ENCODE measurements at places on chromosomes 4 and X.

- no peak for DNase-seq
Observed at GRCh38 chrX:103495786-103496185, 23.5 kb downstream of the RAB40A start.

- DNase-seq = no peak
Observed at GRCh38 chrX:54564936-54565335, 34.9 kb downstream of the GNL3L start.

- DNase-seq = no peak
Observed at GRCh38 chrX:20361081-20361889, 94.6 kb upstream of the RPS6KA3 start.

DNA sequence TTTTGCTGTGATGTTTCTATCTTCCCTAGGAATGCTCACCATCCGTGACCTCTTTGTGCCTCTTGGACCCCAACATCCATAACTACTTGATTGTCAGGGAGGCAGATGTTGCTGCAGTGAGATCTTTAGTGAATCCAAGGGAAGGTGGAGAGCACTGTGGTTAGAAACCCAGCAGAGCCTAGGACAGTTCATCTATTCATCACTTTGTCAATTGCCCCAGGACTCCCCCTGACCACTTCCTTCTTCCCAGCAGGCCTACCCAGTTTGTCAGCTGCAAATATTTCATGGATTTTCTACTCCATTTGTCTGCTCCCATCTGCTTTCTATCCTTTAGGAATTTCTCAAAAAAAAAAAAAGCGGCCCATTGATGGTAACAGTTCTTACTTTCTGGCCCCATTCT lies 942.8 kb downstream of the PCDH7 start:
- no peak for DNase-seq

DNA sequence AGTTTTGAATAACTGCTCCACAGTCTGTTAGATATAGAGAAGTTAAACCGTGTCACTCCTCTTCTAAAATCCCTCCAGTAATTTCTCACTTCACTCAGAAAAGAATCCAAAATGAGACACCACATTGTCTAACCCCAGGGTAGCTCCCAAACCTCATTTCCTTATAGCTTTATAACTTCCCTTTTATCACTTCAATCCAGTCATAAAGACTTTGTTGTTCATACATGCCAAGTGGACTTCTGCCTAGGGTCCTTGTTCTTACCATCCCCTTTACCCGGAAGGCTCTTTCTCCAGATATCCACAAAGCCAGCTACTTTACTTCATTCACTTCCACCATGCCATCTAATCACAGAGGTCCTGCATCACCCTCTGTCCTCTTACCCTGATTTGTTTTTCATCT lies 156.2 kb downstream of the GABRB1 start:
- DNase-seq = no peak

GRCh38 chr4:151676301-151676700 lies 84.5 kb downstream of the GATB start:
- DNase-seq = no peak

GRCh38 chr4:28868841-28869240 lies 1851.3 kb upstream of the PCDH7 start:
- DNase-seq = no peak

GRCh38 chr4:15690020-15690809 lies 8.6 kb downstream of the FAM200B start:
- DNase-seq = no peak

DNA sequence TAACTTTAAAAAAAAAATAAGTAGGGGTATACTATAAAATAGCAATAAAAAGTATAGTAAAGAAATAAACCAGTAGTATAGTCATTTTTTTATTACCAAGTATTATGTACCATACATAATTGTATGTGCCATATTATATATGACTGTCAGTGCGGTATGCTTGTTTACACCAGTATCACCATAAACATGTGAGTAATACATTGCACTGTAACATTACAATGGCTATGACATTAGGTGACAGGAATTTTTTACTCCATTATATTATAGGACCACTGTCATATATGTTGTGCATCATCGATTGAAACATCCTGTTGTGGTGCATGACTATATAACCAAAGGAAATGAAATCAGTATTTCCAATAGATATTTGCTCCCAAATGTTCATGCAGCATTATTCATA lies 176.9 kb upstream of the ARHGAP24 start:
- no peak for DNase-seq

- no peak for DNase-seq
Observed at GRCh38 chr4:40630335-40631021, 814 bp upstream of the RBM47 start.

DNA sequence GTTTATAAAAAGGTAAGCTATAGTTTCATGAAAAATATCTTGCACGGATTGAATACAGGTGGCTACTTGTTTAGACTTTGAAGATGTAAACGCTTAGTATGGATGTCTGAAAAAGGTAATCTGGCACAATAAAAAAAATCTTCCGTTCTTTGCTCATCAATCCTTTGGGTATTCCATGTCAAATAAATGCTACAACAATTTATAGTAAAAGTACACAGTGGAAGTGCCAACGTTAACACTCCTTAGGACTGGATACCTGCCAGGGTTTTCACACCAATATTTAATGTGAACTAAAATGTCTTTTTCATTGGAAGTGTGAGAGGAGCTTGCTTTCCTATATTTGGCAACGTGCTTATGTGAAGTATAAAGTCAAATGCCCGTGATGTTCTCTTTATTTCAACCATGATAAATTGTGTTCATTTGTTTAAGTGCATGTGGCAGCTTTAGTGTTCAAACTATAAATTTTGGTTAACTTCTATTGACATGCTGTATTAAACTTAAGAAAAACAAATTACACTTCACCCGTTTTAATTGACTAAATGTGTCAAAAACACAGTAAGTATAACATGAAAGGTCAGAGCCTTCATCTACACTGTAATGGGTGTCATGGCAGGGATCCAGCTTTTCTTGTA lies 121.7 kb upstream of the HAND2 start:
- DNase-seq = no peak

DNA sequence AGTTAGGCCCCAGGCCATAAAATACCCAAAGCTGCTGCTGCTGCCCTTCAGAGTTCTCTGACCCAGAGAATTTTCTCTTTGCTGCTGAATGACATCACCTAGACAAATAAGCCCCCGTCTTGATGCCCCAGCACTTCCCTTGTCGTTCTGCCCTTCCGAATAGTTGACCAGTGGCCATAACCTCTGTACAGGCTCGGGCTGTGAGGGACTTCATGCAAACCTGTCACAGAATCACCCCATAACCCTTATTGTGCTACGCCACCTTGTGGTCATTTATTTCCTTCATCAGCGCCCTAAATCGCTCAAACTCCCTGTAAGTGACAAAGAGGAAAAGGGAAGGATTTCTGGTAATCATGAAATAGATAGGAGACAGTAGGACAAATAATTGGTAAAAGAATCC lies 18.8 kb downstream of the SPACA5 start:
- no peak for DNase-seq

DNA sequence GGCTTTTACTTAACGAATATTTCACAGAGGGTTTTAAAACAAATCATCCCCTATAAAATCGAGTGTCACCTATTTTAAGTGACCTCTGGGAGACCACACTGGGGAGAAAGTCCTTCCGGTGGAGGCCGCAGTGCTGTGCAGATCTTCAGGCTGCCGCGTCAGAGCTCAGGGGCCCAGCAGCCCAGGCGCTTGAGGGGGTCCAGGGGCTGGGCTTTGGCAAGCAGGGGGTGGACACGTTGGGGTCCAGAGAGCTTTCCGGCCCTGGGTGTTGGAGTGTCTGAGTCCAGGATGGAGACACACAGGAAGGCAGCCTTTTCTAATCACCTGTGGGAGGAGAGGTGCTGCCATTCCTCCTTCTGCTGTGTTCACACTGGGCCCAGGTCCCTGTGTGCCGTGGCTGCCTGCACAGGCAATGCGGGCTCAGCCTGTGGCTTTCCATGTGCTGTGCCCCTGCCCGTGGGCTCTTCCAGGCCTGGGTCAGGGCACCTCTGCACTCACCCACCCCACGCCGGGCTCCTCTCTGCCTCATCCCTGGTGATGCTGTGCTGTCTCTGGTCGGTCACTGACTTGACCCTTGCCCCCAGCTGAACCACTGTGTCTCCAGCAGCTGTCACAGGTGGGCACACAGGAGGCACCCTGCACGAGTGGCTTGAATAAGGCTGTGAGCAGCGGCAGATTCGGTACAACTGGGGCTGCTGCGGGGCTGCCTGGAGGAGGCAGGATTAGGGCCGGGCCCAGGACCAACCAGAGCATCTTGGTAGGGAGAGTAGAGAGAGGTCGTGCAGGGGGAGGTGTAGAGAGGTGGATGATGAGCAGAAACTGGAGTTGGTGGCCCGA lies 10.0 kb downstream of the HTRA3 start:
- DNase-seq = no peak

DNA sequence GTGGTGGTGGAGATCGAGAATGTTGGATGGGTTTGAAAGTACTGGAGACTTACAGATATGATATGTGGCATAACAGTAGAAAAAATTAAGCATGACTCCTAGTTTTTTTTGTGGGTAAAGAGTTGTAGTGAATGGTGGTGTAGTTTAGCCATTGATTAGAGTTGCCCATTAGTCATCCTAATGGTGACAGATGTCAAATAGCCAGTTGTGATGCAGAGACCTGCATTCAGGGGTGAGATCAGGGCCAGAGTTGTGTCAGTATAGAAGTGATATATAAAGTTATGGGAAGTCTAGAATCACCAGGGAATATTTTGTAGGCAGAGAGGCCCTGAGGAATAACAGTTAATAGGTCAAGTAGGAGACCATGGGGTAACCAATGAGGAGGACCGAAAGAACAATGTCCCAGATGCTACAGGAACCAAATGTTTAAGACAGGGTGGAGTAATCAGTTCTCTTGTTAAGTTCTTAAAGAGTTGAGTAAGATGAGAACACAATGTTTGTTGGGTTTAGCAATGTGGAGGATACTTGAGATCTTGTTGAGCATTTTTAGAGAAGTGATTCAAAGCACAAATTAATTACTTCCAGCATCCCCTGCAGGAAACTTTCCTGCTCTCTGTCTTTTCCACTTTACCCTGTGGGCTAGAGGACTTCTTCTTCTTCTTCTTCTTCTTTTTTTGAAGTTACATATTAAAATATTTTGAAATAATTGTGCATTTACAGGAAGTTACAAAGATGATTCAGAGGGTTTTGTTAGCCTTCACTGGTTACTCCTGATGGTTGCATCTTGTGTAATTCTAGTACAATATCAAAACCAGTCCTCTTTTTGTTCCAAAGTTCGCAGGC lies 13.3 kb downstream of the SGMS2 start:
- DNase-seq = no peak

- DNase-seq = no peak
Observed at GRCh38 chr4:62256479-62256878, 1056.4 kb downstream of the ADGRL3 start.

Measured in stimulated activated CD8-positive, alpha-beta memory T cell treated with anti-CD3 and anti-CD28 coated beads, Interleukin-4, amount 100 ng/mL, for 4 hours (primary cell).